ENCODE measurements at places on chromosomes 2 and 18.

DNA sequence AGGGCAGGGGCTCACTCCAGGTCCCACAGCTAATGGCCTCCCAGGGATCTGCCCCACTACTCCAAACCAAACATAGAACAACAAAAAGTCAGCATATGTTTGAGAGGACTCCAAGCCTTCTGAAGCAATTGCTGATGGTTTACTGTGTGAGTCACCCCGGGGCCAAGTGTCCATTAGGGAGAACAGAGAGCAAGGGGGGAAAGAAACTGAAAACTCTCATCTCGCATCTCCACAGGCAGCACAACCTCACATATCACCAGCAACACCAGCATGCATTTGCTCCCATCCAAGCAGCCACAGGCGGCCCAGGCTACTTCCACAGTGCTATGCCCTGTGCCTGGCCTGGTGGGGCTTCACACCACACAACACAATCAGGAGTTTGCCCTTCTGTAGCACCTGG lies 39.1 kb downstream of the CYRIA start:
- DNase-seq: no peak

GRCh38 chr18:62651276-62652056 lies 63.9 kb upstream of the PHLPP1 start:
- no peak for DNase-seq

DNA sequence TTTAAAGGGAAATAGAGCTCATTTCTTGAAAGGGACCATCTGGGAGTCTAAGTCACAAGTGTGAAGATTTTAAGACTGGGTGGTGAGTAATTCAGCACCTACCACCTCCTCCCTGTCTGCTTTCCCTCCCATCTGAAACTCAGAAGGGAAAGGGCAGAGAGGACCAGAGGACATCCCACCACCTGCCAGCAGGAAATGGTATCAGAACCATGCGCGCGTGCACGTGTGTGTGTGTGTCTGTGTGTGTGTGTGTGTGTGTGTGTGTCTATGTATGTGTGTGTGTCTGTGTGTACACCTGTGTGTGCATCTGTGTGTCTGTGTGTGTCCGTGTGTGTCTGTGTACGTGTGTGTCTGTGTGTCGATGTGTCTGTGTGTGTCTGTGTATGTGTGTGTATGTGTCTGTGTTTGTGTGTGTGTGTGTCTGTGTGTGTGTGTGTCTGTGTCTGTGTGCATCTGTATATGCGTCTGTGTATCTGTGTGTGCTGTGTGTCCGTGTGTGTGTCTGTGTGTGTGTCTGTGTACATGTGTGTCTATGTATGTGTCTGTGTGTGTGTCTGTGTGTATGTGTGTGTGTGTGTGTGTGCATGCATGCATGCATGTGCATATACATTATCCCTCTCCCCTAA lies 76.8 kb downstream of the ZFP36L2 start:
- DNase-seq: no peak

DNA sequence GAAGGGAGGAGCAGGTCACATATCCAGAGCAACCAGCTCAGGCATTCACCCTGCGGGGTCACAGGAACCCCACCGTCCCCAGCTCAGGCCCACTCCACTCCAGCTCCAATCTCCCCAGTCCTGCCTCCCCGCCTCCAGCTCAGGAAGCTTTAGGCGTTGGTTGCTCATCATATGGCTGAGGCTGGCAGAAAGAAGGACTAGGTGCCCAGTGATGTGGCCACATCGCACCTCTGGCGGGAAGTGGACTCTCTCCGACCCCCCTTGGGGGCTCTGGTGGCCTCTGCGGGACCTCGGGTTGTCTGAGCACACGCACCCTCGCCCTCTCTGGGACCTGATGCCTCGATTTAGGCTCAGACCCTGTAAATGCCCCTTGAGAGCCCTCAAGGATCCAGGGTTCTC lies 187.7 kb downstream of the ZFP36L2 start:
- no peak for DNase-seq

DNA sequence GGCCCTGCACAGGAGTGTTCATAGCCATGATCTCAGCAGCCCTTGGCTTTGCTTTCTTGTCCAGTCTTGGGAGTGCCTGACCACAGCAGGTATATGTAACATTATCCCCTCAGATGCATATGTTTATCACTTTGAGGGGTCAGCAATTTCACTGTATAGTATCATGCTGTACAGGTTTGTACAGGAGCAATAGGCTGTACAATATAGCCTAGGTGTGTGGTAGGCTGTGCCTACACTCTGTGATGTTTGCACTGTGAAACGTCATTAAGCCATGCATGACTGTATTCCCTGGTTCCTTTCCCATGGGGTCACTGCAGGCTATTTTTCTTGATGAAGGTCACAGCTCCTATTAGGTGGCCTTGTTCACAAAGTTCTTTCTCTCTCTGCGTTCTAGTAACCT lies 4.7 kb upstream of the IL36G start:
- no peak for DNase-seq

DNA sequence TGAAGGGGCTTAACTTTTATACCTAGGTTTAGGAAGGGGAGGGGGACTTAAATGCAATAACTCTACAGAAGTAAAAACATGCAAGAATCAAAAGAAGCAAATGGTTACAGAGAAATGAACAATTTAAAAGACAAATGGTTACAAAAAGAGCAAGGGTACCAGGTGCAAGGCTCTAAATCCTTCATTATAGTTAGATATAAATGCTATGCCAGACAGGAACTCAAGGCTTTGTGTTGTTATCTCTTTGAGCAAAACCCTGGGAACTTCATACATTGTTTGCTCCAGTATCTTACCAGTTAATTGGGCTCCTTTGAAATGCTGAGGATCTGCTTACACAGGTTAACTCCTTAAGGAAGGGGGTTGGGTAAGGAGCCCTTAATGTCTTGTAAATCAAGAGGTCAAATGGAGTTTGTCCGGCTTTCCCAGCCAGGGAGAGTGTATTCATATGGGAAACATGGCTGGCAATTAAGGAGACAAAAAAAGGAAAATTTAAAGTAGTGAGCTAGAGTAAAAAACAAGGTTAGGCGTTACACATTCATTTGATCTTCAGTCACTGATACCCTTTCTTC lies 347.5 kb downstream of the CELF4 start:
- no peak for DNase-seq

GRCh38 chr2:54864727-54865126 lies 141.3 kb downstream of the EML6 start:
- no peak for DNase-seq

- DNase-seq: no peak
Observed at GRCh38 chr18:55983433-55983832, 395.4 kb upstream of the TCF4 start.

DNA sequence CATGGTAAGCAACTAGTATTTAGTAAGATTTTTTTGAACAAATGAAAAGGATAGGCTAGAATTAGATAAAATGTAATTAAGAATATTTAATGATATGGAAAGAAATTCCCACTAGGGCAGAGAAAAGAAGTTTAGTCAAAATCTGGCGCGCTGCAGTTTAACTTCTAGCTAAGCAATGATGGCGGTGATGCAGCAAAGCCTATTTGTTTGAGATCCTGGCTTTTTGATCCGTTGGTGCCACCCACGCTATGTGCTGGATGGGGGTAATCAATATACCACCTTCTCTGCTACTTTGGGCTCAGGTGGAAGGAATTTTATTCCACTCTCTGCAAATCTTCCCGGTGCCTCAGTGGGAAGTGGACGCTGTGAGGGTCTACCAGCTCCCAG lies 421 bp upstream of the FAM171B start:
- DNase-seq: no peak

- no peak for DNase-seq
Observed at GRCh38 chr2:84796798-84797197, 84.1 kb downstream of the TRABD2A start.

GRCh38 chr18:49621301-49621700 lies 59.4 kb downstream of the LIPG start:
- no peak for DNase-seq

- DNase-seq: no peak
Observed at GRCh38 chr2:241399941-241400922, 44.1 kb downstream of the FARP2 start.

- no peak for DNase-seq
Observed at GRCh38 chr2:239732666-239733010, 292.5 kb downstream of the NDUFA10 start.

- no peak for DNase-seq
Observed at GRCh38 chr18:45663403-45664045, 48.2 kb downstream of the SLC14A2 start.

DNA sequence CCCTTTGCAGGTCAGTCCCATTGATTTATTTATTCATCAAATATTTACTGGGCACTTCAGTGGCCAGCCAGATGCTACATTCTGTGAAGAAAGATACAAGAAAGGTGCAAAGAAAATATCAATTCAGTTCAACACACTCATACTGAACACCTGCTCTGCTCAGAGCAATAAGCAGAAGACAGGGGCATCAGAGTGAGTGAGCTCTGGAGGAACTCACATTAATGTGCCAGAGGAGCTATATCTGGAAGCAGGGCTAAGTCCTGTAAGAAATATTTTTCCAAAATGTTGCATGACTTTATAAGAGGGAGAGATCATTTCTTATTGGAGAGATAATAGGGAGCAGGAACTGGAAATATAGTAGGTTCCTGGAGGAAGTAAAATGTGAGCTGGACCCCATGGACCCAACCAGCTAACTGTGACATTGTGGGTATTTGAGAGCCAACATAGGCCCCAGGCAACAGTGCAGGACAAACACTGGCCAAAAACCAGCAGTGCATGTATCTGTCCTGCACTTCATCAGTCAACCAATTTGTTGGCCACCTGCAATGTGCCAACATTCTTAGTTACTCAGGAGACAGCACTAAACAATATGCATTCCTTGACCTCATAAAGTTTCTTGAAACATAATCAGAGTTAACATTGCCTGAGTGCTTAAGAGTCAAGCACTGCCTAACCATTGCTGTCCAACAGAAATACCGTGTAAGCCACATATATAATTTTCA lies 102.7 kb upstream of the PTPRM start:
- DNase-seq: no peak

DNA sequence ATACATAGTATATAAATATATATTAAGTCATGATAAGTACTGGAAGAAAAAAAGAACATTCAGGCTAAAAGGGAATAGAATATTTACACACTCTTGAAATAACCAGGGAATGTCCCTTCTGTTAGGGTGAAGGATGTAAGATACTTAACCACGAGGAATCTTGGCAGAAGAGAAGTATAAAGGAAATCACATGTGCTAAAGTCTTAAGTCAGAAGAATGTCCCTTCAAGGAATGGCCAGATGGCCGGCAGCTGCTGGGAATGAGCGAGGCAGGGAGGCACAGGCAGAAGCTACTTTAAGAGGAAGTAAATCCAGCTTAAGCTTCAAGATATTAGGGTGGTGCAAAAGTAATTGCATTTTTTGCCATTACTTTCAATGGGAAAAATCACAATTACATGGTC lies 5.5 kb downstream of the CCDC102B start:
- DNase-seq: no peak

GRCh38 chr2:205199165-205199850 lies 483.0 kb upstream of the NRP2 start:
- DNase-seq: no peak

DNA sequence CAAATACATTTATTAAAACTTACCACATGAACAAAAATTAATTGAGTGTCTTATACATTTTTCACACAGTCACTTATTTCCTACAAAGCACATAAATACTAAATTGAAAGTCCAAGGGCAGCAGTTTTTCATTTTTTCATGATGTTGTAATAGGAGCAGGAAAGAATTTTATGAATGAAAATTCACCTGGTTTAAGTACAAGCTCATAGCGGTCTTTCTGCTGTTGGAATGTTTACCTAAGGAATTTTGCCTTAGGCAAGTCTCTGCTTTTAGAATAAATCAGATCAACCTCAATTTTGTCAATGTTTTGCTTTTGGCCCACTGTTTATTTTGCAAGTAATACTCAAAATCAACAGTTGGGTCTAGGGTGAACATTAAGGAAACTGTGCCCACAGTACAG lies 40.0 kb downstream of the ETAA1 start:
- DNase-seq: no peak

DNA sequence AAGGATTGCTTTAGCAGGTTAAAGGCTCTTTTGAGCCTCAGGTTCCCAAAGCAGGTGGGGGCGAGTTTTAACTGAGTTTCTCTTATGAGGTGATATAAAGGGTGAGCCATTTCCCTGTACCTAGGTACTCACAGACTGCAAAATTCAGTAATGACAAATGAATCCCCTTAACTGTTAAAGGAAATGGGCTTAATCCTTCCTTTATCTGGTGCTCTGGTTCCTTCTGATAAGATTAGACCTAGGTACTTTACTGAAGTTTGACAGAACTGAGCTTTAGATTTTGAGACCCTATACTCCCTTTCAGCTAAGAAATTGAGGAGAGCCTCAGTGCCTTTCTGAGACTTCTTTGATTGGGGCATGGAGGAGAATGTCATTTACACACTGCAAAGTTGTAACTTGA lies 42.6 kb downstream of the STK17B start:
- no peak for DNase-seq

- DNase-seq: no peak
Observed at GRCh38 chr2:29213888-29214291, 98.7 kb downstream of the CLIP4 start.

DNA sequence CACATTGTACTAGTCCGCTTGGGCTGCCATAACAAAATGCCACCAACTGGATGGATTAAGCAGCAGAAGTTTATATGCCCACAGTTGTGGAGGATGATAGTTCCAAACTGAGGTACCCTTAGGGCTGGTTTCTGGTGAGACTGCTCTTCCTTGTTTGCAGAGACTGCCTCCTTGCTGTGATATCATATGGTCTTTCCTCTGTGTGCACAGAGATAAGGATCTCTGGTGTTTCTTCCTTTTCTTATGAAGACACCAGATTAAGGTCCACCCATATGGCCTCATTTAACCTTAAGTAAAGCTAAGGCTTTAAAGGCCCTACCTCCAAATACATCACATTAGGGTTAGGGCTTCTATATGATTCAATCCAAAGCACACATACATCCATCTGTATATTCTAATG lies 738.2 kb upstream of the GCFC2 start:
- DNase-seq: no peak

Data from T-helper 17 cell (primary cell).